ENCODE measurements at places on chromosomes 12 and 14. TPM values are rescaled to one million over a fixed set of nuclear protein-coding genes. Genes with fewer than 3 reads are reported as not detected.

Gene MYF5
- not detected for polyA plus RNA-seq

Gene SSPN
- 2.3 TPM for polyA plus RNA-seq

DNA sequence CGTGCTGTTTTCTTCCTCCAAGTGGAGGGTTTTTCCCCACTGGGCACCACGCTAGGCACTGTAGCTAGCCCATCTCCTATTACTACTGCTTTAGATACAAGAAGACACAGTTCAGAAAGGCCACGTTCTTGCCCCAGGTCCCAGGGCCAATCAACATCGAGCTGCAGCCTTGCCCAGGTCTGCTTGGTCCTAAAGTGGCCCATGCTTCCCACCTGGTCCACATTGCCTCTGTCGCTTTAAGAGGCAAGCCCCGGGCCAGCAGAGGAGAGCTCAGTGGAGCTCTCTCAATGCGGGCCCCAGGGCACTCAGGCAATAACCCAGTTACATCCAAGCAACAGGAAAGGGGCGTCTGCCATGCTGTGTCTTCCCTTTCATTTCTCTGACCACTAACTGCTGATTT, 148.1 kb downstream of the CALM1 start:
- no peak for DNase-seq

DNA sequence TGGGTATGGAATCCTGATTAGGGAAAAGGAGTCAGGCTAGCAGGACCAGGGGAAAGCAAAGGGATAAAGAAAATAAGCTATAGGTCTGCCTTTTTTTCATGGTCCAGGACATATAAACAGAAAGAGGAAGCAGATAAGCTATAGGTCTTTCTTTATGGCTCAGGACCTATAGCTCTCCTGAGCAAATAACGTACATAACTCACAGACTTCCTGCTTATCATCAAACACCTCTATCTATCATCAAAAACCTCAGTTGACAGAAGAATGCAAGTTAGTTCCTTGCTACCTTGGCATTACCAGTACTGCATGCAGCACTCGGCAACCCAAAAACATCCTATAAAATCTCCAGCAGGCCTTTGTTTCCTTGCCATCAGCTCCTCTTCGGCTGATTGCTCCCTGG, 238.7 kb upstream of the OR4E1 start:
- DNase-seq, result no peak

- no peak for DNase-seq
Observed at GRCh38 chr12:30816742-30817465, 62.2 kb upstream of the CAPRIN2 start.

DNA sequence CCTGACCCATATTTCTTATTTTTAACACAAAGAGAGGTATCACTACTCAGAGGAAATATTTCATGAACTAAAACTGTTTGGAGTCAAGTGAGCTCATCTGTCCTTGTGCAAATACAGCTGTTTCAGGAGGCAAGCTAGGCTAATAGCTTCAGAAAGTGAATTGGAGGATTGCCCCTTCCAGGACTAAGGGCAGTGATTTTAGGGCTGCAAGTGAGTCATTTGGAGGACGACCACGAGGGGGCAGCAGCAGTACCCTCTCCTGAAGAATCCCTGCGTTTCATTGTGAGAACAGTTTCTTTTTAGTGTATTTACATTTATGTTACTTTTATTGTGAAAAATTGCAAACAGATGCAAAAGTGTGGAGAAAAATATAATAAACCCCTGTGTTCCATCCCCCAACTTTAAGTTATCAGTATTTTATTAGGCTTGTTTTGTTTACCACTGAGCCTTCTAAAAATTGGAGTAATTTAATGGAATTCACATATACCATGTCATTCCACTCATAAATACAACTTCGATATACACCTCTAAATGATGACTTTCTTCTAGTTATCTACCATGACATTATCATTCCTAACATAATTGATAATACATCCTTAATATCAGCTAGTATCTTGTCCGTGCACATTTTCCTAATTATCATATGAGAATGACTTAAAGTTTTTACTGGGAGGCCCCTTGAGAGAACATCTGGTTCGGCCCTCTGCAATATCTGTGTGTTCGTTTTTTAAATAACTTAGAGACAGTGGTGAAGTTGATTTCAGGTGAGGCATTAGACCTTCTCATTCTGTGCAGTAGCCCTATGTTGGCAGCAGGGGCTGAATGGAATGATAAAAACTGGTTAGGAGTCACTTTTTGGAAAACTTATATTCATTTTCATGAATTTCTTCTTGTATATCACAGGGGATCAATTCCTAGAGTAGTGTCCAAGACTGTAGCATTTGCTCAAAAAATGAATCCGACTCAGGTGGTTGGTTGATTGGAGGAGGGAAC, 13.7 kb downstream of the FOXJ2 start:
- DNase-seq, result peak; percentile 86

DNA sequence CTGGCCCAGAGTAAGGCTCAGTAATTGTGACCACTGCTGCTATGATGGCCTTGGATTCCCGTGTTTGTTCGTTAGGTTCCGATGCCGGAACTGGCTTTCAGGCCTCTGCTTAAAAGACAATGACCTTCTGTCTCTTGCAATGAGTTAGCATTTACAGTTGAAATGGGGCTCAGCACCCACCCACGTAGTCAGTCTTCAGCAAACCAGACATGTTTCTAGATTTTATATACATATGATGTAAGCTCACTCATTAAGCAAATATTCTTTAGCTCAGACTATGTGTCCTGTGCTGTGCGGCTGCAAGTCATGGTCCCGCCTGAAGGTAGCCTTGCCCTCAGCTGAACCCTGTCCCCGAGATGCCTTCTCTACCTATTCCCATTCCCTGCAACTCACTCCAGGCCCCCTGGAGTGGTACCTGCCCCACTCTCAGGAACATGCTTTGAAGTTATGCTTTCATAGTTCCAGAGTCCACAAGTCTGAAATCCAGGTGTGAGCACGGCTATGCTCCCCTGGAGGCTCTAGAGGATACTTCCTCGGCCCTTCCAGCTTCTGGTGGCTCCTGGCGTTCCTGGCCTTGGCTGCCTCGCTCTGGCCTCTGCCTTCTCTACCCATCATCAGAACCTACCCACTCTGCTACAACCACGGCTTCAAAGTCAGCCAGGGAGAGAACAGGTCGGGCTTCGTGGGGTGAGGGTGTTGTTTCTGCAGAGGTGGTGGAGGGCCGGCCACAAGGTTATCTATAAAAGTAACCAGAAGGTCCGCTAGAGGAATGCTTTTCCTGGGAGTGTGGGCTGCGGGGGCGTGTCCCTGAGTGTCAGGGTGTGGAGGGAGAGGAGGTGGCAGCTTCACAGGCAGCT, 157.8 kb downstream of the RBM19 start:
- DNase-seq, result peak; percentile 22

GRCh38 chr12:99122959-99123358, 477.9 kb downstream of the APAF1 start:
- DNase-seq, result no peak

GRCh38 chr14:106044949-106045596, 518.7 kb downstream of the TMEM121 start:
- no peak for DNase-seq

DNA sequence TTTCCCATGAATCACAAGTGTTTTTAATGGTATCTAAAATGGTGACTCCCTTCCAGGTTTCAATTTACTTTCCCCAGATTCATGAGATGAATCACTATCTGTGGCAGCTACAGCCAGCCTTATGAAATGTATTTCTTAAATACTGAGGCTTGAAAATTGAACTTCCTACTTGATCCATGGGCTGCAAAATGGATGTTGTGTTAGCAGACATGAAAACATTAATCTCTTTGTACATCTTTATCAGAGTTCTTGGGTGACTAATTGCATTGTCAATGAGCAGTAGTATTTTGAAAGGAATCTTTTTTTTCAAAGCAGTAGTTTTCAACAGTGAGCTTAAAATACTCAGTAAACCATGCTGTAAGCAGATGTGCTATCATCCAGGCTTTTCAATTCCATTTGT, 250.8 kb downstream of the SLC6A15 start:
- no peak for DNase-seq

DNA sequence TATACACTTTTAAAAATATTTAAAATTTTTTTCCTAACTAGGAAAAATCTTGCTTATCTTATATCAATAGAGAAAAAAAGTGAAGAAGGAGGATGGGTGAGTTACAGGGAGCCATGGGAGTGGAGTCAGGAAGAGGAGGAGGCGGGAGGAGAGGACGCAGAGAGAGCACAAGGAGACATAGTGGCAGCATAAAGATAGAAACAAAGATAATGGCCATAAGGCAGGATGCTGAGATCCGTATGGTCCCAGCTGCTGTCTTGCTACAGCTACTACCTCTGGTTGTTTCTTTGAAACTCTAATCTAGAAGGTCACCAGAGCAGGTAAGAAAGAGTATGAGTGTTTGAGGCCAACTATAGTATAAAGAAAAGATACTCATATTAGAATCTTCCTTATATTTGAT, 2.6 kb upstream of the SOX5 start:
- no peak for DNase-seq

GRCh38 chr14:59116984-59117415, 71.5 kb upstream of the DAAM1 start:
- DNase-seq, result peak; percentile 44

DNA sequence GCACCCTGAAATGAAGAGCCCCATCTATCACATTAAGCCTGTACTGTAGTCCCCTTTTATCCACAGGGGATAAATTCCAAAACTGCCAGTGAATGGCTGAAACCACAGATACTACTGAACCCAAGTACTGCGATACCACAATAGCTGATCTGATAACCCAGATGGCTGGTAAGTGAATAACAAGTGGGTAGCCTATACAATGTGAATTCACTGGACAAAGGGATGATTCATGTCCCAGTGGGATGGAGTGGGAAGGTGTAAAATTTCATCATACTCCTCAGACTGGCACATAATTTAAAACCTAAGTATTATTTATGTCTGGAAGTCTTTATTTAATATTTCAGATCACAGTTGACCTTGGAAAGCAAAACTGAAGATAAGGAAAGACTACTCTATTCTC, 201.3 kb downstream of the GPHN start:
- no peak for DNase-seq

- no peak for DNase-seq
Observed at GRCh38 chr14:76080471-76080870, 71.3 kb upstream of the GPATCH2L start.

Data from hepatocyte (in vitro differentiated cells).